SJSA1 (cell line): ENCODE measurements at places on chromosomes 1 and 21.

DNA sequence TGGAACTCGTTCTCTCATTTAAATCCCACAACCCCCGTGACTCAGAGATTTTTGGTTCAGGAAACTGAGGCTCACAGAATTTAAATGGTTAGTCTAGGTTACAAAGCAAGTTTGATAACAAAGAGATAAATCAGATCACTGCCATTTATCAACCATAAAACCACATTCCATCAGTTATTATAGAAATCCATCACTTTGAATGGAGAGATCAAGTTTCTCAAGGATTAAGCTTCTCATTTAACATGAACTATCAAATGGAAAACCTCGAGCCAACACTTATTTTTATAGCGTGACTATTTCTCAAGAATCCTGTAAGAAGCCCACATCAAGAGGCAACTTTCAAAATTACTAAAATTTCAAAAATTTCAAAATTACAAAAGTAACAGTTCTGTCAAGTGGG lies 11.9 kb downstream of the WLS start:
- DNase-seq = no peak

DNA sequence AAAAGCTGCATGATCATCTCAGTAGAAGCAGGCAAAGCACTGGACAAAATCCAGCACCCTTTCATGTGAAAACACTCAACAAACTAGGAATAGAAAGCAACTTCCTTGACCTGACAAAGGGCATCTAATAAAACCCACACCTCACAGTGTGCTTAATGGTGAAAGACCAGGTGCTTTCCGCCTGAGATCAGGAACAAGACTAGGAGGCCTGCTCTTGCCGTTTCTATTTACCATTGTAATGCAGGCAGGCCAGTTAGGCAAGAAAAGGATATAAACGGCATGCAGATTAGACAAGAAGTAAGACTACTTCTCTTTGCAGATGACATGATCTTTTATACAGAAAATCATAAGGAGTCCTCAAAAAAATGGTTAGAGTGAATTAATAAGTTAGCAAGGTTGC lies 37.2 kb downstream of the SLC37A1 start:
- DNase-seq = no peak

- peak; percentile 36 for DNase-seq
These were observed 12.3 kb downstream of the WNT3A start for GRCh38 chr1:228018961-228019721.

- peak; percentile 70 for DNase-seq
These were observed 86.4 kb downstream of the NAV1 start for GRCh38 chr1:201625226-201625761.

DNA sequence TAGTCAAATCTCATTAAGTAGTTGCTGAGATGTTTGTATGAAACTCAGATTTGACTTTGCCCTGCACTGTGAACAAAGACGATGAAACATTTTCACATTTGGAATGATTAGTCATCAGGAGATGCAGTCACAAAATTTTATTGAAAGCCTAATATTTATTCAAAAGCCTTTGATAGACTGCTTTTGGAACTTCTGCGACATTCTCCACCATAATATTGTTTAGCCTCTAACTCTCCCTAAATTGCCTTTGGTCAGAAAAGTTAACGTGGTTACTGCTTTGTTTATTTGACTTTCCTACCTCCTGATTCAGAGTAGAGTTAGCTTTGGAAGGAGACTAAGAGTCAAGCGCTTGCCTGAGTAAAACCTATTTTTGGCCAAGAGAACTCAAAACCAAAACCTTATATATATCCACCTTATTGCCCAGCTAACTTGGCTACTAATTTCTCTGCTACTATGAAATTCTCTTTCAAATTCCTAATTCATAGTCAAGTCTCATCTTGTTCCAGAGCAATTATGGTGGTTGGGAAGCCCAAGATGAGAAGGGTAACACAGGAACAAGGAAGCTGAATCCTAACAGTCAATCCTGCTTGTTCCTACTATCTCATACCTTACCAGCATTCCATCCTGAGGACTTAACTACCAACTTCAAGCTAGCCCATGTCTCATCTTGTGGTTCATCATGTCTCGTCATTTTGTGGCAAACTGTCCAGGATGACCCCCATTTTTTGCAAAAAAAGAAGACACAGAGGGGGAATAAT lies 429.6 kb downstream of the USP25 start:
- DNase-seq = no peak

GRCh38 chr1:221794935-221795334 lies 53.0 kb upstream of the DUSP10 start:
- DNase-seq = no peak

- no peak for DNase-seq
These were observed 15.5 kb downstream of the ETS2 start for GRCh38 chr21:38821248-38821647.

- DNase-seq = no peak
These were observed 807 bp downstream of the CEP85 start for GRCh38 chr1:26234644-26235370.

DNA sequence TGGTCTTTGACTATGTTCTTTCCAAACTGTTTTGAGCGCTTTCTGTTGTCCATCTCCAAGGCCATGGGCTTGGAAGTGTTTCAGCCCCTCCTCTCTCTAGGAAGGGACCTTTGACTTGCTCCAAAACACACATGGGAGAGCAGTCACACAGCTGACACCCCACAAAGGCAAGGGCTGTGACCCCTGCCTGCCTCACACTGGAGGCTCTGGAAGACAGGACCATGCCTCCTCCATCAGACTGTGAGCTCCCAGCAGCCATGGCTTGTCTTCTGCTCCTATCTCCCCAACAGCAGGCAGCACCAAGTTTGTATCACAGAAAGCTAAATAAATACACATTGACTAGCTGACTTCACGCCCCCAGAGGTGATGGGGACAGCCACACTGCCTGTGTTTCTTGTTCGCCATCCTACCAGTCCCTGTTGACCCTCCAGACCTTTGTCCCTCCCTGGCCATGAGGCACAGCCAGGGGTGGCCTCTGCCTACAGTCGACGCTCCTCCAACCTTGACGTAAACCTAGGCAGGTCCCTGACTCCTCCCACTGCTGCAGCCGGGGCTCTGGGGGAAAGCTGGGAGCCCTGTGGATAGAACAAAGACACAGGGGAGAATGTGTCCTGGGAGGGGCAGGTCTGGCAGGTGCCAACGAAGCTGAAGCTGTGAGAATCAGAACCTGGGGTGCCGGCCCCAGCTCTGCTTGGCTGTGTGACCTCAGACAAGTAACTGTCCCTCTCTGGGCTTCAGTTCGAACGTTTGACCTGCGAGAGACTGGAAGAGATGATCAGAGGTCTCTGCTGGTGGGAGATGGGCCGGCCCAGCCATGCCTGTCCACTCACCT lies 4.8 kb downstream of the PLA2G2F start:
- no peak for DNase-seq

DNA sequence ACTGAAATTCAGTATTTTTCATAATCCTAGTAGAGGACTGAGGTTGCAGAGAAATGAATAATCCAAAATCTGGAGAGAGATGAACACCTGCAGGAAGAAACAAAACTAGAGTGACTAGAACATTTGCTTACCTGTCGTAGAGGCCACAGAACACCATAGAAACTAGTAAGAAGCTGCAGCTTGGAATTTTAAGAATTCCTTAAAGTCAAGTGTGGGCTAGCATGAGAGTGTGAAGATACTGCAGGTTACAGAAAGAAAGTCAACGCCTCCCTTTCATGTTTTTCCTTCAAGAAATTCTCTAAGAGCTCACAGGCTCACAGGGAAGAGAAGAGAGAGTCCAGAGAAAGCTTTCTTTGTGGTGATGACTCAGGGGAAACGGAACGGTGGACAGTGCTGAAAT lies 633.7 kb downstream of the LRRIQ3 start:
- no peak for DNase-seq

DNA sequence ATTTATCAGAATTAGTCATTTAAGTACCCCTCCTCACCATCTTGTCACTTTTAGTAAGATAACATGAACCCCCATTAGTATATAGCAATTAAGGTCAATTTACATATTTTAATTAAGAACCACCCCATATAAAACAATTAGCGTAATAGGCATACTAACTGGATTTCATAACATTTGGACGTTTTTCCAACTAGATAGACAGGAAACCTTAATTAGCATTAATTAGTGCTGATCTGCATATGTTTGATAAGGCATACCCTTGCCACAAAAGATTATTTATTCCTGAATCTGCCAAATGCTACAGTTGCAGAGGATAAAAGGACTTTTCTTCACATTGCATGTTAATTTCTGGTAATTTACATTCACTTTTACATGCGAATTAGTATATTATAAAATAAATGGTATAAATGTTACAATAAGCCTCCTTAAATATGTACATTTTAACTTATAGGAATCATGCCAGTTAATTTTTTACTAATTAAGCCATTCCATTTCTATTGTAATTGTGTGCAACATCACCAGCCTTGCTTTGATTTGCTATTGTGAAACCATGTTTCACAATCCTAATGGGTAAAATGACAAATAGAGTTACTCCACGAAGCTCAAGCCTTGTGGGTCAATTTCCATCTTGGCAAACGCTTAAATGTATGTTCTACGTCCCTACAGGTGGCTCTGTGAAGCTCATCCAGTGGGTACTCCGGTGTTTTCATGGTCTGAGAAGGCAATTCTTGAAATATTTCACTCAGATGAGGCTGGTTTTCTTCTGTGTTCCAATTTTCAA lies 469.6 kb downstream of the DPYD start:
- DNase-seq = no peak

- DNase-seq = no peak
These were observed 144.0 kb upstream of the CXADR start for GRCh38 chr21:17368748-17369363.

DNA sequence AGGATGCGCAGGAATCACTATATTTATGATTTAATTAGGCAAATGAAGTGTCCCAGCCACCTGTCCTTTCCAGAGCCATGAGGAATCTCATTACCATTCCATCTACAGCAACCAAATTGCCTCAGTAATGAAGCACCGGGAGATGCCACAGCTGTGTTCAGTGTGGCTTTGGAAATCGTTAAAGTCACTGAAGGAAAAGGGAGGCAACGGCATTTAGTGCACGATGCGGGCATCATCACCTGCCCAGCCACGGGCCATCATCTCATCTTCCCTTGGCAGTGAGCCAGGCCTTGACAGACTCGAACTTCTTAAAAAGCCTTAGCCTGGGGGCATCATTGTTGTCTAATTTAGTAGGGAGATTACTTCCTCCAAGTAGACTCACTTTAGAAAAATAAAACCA lies 67.8 kb downstream of the CNIH3 start:
- no peak for DNase-seq

- no peak for DNase-seq
These were observed 52.3 kb upstream of the C8B start for GRCh38 chr1:57018119-57018518.

- no peak for DNase-seq
These were observed 213.2 kb downstream of the TGFB2 start for GRCh38 chr1:218558271-218558810.

GRCh38 chr1:150971583-150972416 lies 2.8 kb downstream of the CERS2 start:
- DNase-seq = no peak

GRCh38 chr1:109112056-109112651 lies 1.8 kb upstream of the ELAPOR1 start:
- no peak for DNase-seq

DNA sequence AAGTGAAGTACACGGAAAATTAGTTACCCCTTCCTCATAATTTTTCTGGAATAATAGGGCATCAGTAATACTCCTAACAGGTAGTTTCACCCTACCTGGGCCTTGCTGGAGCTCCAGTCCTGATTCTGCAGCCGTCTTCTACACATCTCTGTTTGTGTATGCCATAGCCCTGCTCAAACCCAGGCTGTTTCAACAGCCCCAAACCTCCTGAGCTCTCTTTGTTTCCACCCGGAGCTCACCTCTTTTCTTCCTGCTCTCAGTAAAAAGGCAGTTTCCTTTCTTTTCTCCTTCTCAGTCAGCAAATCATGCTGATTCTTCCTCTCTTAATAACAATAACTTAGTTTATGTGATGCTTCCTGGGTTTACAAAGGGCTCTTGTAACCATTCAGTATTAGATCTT lies 355.1 kb upstream of the RUNX1 start:
- DNase-seq = no peak

DNA sequence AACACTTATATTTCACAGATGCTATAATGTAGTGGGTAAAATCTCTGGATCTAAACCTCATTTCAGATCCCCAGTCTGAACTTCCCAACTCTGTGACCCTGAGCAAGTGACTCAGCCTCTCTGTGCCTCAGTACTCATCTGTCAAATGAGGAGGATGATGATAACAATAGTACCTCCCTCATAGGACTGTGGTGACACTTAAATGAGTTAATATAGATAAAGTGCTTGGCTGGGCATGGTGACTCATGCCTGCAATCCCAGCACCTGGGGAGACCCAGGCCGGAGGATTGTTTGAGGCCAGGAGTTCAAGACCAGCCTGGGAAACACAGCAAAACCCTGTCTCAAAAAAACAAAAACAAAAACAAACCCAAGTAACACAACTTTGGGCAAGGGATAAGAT lies 4.7 kb upstream of the ECE1 start:
- no peak for DNase-seq

DNA sequence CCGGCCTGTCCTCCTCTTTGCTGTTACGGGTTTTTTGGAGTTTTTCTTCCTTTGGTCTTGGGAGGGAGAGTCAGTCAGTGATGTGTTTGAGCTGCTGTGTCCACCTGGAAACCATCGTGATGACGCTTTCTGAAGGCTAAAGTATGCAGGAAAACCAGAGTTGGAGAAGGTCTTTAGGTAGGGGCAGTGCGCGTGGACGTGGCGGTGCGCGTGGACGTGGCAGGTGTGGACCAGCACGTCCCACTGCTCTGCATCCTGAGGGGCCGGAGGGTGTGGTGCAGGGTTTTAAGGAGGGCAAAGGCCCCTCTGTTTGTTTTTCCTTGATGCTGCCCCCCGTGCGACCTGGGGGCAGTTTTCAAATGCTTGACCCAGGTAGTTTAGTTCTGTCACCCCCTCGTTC lies 29.9 kb downstream of the PRKCZ start:
- DNase-seq = no peak

- DNase-seq = no peak
These were observed 43.2 kb downstream of the IL6R start for GRCh38 chr1:154448331-154448811.

DNA sequence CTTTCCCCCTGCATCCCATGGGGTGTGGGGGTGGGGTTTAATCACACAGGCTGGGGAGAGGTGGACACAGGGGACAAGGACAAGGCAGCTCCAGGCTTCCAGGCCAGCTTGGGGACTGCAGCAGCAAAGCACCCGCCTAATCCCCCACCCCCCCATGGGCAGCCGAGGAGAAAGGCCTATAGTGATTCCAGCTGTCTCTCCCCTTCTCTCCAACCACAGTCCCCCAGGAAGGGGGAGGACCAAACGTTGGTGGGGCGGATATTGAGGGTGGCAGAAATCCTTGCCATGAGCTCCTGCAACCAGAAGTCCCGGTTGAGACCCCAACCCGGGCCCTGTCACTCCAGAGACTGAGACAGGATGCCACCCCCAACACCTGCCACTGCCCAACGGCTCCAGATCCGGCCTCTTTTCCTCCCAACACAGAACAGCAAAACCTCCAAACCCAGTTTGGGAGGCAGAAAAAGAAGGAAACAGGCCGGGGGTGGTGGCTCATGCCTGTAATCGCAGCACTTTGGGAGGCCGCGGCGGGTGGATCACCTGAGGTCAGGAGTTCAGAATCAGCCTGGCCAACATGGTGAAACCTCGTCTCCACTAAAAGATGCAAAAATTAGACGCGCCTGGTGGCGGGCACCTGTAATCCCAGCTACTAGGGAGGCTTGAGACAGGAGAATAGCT lies 1.7 kb downstream of the EPHA2 start:
- no peak for DNase-seq
